ENCODE measurements at places on chromosomes 1 and 21.

DNA sequence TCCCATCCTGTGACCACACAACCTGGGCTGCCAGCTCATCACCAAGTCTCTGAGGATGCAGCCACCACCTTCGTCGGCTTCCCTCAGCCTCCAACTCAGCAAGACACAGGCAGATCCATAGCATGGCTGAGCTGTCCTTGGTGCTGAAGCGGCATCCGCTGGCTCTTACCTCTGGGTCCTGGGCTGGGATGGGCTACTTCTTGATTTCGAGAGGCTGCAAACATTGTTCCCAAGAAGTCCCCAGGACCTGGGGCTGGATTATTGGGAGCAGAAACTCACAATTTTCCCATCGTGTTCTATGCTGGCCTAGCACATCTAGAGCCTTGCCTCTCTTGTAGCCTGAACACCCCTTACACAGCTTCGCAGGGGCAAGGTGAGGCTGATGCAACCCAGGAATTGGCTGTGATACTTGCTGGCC is 24.9 kb upstream of the C1QA start:
- DNase-seq = no peak

DNA sequence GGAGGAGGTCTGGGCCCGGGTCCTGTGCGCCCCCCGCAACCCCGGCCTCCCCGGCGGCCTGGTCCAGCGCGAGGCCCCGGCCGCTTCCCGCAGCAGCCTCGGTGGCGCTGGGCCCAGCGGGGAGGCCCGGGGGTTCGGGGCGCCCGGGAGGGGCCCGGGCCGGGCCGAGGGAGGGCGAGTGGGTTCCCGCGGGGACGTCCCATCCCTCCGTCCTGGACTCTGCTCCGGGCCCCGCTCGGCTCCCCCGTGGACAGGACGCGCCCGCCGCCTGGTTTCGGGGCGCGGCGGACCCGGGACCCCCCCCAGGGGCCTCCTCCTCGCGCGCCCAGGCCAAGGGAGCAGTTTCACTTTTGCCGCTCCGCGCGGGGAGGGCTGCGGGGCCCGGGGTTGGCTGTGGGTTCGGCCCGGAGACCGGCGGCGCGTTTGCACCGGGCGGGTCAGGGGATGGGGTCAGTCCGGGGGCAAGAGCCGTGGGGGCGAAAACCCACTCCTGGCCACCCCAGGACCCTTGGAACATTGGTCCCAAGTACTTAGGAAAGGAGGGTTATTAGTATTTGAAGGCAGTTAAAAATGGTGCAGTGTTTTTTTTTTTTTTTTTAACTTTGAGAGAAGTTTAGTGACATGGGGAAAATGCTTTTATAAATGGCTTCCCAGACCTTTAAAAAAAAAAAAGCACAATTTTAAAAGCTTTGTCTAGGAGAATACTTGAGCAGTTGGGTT is 677 bp downstream of the AGPAT3 start:
- no peak for DNase-seq

DNA sequence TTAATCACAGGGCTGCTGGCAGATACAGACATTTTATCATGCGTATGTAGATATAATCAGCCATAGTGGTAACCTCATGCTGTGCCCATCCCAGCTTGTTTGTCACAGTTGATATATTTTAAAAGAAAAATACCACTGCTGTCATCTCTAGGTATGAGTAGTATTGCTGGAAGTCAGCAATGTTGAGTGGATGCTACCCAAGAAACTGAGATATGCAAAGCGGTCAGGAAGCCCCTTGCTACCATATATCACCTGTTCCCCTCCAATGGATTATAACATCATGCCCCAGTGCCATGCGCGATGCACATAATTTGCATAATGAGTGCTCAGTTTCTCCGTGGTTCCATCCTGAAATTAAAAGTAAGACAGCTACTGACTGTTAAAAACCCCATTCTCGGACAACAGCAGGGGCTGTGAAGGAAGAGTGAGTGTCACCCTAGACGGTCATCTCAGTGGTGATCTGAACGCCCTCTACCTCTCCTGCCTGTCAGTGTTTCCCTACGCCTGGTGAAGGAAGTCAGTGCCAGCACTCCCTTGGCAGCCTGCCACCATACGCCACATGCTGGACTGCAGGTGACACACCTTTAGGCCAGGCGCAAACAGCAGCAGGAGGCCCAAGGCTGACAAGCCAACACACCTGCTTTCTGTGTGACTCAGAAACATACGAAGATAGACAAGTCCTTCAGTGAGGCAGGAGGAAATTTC is 2.7 kb downstream of the IL10RB start:
- DNase-seq = no peak

DNA sequence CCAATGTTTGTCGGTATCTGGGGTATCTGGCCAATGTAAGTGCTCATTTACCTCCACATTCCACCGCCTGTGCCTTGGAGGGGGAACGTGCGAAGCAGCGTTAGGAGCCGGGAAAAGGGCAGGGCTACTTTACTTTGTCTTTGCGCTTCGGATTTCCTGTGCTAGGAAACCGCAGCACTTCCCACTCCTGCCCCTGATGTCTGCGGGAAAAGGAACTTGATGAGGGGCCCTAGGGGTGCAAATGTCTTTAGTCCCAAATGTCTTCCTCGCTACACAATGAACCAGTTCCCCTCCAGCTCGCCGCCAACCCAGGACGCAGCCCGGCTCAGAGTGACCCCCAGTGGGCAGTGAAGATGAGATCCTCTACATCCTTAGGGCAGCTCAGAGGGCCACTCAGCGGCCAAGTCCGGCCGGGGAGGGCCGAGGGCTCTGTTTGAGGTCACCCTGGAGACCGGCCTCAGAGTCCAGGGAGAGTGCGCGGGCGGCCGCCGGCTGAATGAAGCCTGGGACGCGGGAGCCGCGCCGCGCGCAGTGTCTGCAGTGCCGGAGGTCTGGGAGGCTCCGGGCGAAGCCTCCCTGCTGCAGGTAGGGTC is at the start of gene DYNLT5:
DYNLT5 (plus strand) TSS at position 460 of the 593 bp plus-strand sequence. CDS start 2,200 bp downstream, outside the sequence.
- DNase-seq = no peak

- DNase-seq = peak; percentile 74
These were observed 54.9 kb upstream of the DNAJC6 start for GRCh38 chr1:65254320-65255034.

GRCh38 chr1:44515416-44515815 is 110.4 kb downstream of the RNF220 start:
- DNase-seq = no peak

DNA sequence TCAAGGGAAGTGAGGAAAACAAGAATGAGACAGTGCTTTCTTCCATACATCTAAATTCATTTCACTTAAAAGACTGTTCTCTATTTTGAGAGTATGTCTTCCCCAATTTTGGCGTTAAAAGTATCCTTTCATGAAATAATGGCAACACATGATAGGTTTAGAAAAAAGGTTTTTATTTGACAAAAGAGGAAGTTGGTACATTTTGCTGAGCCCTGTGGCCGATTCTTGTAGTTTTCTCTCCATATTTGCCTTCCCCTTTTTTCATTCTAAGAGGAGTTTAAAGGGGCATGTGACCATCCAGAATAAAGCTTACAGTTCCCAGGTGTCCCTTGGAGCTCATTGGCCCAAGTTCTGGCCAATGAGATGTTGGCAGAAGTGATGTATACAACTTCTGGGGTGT is 140.4 kb upstream of the KCNE2 start:
- no peak for DNase-seq

DNA sequence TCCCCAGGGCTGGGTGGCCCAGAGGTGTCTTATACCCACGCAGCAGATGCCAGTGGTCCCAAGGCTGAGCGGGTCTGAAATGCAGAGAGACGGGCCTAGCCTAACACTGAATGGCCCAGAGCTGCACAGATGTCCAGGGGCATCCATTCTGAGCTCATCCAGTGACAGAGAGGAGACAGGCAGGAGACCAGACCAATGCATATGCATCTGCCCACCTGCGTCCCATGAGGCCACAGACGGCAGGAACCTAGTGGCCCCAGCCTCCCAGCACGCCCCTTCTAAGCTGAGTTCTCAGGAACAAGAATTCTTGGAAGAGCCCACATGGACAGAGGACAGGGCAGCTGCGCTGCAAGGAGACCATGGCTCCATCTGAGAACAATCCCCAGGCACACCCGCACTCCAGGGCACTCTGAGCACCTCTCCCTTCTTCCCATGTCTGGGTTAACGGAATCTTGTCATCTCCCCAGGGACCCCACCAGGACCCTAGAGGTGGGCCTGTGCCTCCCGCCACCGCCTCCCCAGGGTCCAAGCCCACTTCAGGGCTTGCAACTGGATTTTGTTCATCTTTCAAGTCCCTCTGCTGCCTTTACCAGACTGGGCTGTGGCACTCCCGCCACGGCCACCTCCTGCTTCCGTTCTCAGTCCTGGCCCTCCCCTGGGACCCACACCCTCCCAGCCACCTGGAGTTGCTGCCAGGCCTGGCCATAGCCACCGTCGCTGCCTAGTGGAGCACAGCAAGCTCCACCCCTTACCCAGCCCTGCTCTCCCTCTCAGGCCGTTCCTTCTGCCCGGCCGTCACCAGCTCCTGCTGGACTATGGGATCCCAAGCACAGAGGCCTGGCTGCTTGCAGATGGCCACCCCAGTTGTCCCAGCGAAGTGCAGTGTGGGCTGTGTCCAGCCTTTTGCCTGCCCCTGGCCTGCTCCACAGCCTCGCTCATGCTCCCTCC is 3.3 kb downstream of the WNT3A start:
- no peak for DNase-seq

All from NCI-H1694 treated with DMSO at 0.1 percent for 48 hours (cell line).